Tongue (tissue), 3 donors: ENCODE measurements at places on chromosomes 13 and 19. TPM values are rescaled to one million over a fixed set of nuclear protein-coding genes. Genes with fewer than 3 reads are reported as not detected.

GRCh38 chr19:15897026-15897737 lies 692 bp downstream of the CYP4F2 start:
- DNase-seq = no peak

DNA sequence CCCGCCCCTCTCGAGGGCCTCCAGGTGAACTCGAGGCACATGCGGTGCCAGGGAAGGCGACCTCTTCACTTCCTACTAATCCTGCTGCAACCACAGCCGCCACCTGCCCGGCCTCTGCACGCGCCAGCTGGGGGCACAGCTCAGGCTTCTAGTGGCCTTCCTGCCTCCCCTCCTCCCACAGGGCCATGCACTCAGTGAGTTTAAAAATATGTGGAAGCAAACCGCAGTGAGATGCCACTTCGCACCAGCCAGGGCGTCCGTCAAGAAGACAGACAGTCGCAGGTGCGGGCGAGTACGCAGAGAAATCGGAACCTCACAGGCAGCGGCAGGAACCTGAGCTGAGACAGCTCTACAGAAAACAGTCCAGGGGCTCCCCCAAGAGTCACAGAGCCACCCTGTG lies 10.4 kb downstream of the LMNB2 start:
- peak; percentile 96 for DNase-seq

DNA sequence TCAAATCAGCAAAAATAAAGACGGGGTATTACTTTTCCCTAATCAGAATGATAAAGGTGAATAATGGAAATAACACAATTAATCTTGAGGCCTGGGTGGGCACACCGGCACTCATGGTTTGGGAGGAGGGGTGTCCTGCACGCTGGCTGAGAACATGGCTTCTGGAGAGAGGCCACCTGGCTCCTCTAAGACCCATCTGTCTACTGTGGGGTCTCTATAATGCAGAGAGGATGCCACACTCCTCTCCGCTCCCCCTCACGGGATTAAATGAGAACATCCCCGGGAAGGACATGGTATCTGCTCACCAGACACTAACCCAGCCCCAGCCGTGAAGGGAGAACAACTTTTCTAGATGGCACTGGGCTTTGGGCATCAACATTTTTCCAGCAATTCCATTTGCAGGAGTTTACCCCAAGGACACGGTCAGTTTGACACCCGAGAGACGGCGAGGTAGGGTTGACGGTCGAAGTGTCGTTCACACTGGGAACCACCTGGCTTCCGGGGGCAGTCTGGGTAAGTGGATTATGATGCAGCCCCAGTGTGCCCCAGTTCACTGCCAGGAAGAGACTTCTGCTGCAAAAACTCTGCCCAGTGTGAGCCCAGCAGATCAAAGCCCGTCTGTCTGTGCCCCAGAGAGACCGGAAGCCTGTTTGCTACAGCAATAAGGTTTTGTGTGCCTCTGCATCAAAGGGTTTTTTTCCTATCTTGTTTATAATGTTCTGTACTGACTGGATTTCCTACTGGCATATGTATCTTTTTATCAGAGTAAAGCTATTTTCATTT lies 56.6 kb downstream of the CEBPG start:
- no peak for DNase-seq

- peak; percentile 44 for DNase-seq
Measured at GRCh38 chr19:920051-920864, 3.1 kb downstream of the KISS1R start.

GRCh38 chr19:33767898-33768413 lies 28.7 kb upstream of the KCTD15 start:
- DNase-seq = peak; percentile 79

GRCh38 chr19:10431943-10432735 lies 11.8 kb downstream of the PDE4A start:
- no peak for DNase-seq

- no peak for DNase-seq
Measured at GRCh38 chr19:17104679-17105078, 29.1 kb downstream of the MYO9B start.

GRCh38 chr13:74732736-74733385 lies 598.7 kb upstream of the KLF12 start:
- no peak for DNase-seq

DNA sequence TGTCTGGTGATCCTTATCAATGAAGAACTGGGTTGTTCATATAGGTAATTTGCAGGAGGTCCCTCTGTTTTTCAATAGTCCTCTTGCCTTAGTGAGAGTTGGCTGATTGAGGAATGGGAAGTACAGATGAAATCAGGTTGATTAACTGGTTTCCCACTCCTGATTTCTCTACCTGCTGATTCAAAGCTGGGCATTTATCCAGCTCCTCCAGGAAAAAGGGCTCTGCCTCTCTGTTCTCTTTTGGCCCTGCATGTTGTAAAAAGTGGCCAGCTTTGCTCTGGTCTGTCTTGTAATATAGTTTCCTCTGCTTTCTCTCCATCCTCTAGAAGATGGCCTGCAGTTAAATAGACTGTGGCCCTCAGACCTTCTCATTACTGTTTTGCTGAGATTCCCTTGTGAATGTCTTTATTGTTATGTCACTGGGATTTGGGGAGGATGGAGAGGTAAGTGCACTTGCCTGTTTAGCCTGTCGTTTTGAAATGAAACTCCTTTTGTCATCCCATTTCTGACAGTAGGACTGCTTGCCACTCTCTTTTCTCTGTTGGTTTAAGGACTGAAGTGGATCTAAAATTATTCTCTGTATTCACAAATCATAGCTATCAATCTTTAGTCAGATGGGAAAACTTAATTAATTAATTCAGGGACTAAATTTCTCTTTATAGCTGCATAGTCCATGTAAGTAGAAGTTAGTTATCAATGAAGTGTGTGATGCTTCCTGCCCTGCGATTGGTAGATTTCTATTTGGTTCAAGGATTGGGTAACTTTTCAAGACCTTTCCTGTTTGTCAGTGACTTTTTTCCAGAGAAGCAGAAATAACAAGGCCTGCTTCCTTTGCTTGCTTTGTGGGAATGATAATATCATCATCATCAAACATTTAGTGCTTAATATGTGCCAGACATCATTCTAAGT lies 28.5 kb downstream of the GARRE1 start:
- DNase-seq = no peak

DNA sequence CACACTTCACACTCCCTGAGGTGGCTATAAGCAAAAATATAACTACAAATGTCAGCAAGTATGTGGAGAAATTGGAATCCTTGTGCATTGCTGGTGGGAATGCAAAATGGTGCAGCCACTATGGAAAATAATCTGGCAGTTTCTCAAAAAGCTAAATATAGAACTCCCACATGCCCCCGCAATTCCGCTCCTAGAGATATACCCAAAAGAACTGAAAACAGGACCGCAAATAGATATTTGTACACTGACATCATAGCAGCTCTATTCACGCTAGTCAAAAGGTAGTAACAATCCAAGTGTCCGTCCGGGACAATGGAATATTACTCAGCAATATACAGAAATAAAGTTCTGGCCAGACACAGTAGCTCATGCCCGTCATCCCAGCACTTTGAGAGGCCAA lies 31.5 kb upstream of the TPM4 start:
- DNase-seq = no peak

DNA sequence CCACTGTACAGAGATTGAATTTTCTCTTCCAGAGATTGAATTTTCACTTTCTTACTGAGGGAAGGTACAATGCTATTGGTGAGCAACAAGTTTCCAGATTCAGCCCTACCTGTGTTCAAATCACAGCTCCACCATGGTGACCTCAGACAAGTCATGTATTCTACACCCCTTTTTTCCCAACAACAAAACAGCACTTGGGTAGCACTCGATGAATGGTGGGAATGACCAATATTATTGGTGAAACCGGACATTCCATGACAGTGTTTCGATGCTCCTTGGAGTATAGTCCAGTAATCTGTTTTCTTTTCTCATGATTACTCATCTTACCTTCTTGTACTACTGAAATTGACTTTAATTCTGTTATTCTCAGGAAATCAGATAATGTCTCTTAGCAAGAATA lies 266.2 kb upstream of the SOX21 start:
- DNase-seq = no peak

GRCh38 chr13:111165241-111166010 lies 50.3 kb downstream of the ARHGEF7 start:
- no peak for DNase-seq

DNA sequence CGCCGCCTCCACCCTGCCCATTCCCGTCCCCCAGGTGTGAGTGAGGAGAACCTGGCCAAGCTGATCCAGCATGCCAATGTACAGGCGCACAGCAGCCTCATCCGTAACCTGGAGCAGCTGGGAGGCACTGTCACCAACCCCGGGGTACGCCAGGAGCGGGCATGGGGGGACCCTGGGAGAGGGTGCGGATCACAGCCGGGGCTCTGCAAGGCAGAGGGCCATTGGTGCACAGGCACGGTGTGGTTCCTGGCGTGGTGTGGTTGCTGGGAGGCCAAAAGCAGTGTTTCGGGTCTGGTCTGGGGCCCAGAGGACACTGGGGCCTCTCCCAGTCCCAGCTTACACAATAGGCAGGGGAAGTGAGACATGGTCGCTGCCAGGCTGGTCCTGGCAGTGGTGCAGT lies 8.3 kb downstream of the STXBP2 start:
- no peak for DNase-seq

- DNase-seq = peak; percentile 55
Measured at GRCh38 chr19:8641908-8642547, 11.6 kb downstream of the NFILZ start.

DNA sequence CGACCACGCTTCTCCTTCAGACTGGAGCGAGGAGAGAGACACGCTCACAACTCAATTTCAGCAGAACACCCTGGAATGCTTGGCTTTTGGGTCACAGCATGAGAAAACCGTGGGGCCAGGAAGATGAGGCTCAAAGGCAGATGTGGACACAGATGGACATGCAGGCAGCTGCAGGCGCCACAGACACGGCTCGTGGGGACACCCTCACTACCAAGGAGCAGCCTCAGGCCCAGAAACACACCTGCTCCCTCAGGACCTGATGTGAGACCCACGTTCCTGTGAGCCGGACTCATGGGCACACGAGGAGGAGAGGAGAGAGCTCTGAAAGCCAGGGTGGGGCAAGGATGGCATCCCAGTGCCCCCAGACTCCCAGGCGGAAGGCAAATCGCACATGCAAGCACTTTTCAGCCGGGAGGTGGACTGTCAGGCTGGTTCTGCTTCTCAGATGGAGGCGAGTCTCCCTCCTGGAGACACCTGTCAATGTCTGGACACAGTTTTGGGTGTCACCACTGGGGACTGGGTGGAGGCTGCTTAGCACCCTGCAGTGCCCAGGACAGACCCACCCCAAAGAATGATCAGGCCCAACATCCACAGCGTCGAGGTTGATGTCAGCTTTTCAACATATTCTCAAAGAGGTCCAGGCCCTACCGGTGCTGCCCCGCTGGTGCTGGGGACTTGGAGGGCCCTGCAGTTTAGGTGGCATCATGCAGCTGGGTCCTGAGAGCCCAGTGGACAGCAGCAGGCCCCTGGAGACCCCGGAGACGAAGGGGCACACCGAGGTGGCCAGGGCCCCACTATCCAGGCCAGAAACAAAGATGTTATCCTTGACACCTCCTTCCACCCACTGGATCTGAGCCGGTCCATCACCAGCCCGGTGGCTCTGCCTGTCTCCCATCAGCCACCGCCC lies 2.3 kb downstream of the ABHD17A start:
- no peak for DNase-seq

- peak; percentile 83 for DNase-seq
Measured at GRCh38 chr19:1400281-1401137, 833 bp downstream of the GAMT start.

DNA sequence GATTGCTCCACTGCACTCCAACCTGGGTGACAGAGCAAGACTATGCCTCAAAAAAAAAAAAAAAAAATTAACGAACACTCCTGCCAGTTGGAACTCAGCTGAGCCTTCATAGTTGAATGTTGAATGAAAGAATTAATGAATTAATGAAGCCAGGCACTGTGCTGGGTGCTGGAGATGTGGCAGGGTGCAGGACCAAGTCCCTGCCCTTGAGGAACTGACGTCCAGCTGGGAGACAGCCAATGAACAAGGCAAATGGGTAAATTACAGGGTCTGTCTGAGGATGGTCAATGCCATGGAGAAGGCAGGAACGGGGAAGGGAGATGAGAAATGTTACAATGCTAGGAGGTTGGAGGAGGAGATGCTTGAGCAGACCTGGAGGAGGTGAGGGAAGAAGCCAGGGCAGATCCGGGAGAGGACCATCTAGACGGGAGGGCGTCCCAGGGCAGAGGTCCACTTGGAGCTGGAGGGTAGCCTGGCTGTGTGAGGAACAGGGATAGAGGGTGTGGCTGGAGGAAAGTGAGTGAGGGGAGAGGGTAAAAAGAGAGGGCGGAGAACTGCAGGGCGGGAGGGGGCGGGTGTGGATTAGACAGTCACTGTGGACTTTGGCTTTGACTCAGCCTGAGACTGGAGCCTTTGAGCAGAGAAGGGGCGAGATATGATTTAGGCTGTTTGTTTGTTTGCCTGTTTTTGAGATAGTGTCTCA lies 16.8 kb upstream of the IGSF23 start:
- DNase-seq = no peak

GRCh38 chr13:59299584-59299983 lies 864.1 kb downstream of the DIAPH3 start:
- no peak for DNase-seq

DNA sequence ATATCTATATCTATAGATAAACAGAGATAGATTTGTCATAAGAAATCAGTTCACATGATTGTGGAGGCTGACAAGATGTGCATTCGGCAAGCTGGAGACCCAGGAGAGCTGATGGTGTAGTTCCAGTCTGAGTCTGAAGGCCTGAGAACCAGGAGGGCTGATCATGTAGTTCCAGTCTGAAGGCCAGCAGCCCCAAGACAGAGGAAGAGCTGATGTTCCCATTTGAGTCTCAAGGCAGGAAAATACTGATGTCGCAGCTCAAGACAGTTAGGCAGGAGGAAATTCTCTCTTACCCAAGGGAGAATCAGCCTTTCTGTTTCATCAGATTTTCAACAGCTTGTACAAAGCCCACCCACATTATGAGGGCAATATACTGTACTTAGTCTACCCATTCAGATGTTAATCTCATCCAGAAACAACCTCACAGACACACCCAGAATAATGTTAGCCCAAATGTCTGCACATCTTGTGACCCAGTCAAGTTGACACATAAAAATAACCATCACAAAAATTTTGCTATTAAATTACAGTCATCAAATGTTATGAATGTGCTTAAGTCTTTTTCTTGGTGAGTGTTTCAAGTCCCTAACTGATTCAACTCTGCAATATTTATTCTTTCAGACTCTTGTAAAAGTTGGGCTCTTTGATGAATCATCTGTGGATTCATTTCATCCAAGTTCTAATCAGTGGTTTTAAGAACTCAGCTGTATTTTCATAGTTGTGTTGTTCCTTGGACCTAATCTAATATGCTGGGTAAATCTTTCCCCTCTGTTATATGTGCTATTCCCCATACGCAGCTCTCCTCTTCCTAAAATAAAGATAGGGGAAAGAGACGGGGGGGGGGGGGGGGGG lies 22.7 kb upstream of the LRCH1 start:
- peak; percentile 32 for DNase-seq

- no peak for DNase-seq
Measured at GRCh38 chr19:15759962-15760565, 22.3 kb downstream of the OR10H3 start.

- DNase-seq = no peak
Measured at GRCh38 chr13:40141859-40142555, 486.5 kb downstream of the COG6 start.

RNF6 gene
- 29.8 TPM for total RNA-seq

PGLYRP1 gene
- 0.82 TPM for total RNA-seq

INSR gene
- 54.2 TPM for total RNA-seq

FBXO17 gene
- total RNA-seq = 35.2 TPM

TMC4 gene
- total RNA-seq = 4.3 TPM

CYP4F12 gene
- 25.2 TPM for total RNA-seq

CEBPA gene
- total RNA-seq = 14.6 TPM

TSSK6 gene
- total RNA-seq = 1.7 TPM

MTIF3 gene
- 40.0 TPM for total RNA-seq

RB1 gene
- total RNA-seq = 55.8 TPM

TNFSF13B gene
- 1.8 TPM for total RNA-seq

ELL gene
- total RNA-seq = 21.7 TPM

LRRC8E gene
- 3.8 TPM for total RNA-seq

BRSK1 gene
- total RNA-seq = 5.0 TPM
